ENCODE measurements at places on chromosomes 5 and 9.
A peak's percentile ranks its signal among the peaks of the same experiment; 100 is the strongest.

- H3K36me3 ChIP-seq, result no peaks in the 10 kb centered on the region
- H3K4me1 ChIP-seq, result no peaks in the 10 kb centered on the region
- no peak for DNase-seq
- H3K27me3 ChIP-seq, result no peaks in the 10 kb centered on the region
- no peak overlapping the region for H3K27ac ChIP-seq
Measured at GRCh38 chr5:108687595-108688200, 60.0 kb upstream of the FER start.

- H3K4me1 ChIP-seq, result no peaks in the 10 kb centered on the region
- no peak overlapping the region for H3K4me3 ChIP-seq
- H3K27ac ChIP-seq, result no peak overlapping the region
- no peaks in the 10 kb centered on the region for H3K27me3 ChIP-seq
- no peaks in the 10 kb centered on the region for H3K36me3 ChIP-seq
Measured at GRCh38 chr9:126782053-126782388, 22.8 kb upstream of the ZBTB43 start.

- H3K4me3 ChIP-seq, result no peak overlapping the region
- H3K36me3 ChIP-seq, result no peaks in the 10 kb centered on the region
Measured at GRCh38 chr9:134181648-134182034, 17.3 kb upstream of the RNU6ATAC start.

- H3K36me3 ChIP-seq, result no peaks in the 10 kb centered on the region
- H3K27me3 ChIP-seq, result no peaks in the 10 kb centered on the region
- peak overlapping the region; percentile 42 for H3K27ac ChIP-seq
Measured at GRCh38 chr5:42842921-42843641, 31.4 kb upstream of the SELENOP start.

DNA sequence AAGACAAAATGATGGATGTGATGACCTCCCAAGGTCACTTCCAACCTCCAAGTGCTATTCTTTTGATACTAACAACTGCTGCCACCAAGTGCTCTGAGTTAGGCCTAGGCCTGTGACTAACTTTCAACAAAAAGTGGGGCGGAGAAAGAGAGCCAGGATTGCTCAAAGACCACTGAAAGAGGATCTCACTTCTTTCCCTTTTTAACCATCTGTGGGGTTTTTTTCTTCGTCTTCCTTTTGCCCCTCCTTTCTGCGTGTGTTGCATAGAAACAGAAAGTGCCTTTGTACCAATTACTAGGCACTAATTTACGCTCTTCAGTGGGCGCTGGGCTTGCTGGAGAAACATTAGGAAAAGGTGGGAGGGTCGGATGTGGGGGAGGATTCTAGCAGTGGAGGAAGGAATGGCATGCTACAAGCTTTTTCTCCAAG is 8.0 kb downstream of the KLF9 start:
- H3K4me1 ChIP-seq, result peaks cover 89% of the 10 kb centered on the region
- no peaks in the 10 kb centered on the region for H3K27me3 ChIP-seq
- no peaks in the 10 kb centered on the region for H3K36me3 ChIP-seq
- peak overlapping the region; percentile 6 for H3K4me3 ChIP-seq

- H3K36me3 ChIP-seq, result no peaks in the 10 kb centered on the region
- H3K4me3 ChIP-seq, result no peak overlapping the region
- H3K27me3 ChIP-seq, result no peaks in the 10 kb centered on the region
- H3K27ac ChIP-seq, result no peak overlapping the region
Measured at GRCh38 chr5:168790002-168790635, 211.0 kb upstream of the PANK3 start.

DNA sequence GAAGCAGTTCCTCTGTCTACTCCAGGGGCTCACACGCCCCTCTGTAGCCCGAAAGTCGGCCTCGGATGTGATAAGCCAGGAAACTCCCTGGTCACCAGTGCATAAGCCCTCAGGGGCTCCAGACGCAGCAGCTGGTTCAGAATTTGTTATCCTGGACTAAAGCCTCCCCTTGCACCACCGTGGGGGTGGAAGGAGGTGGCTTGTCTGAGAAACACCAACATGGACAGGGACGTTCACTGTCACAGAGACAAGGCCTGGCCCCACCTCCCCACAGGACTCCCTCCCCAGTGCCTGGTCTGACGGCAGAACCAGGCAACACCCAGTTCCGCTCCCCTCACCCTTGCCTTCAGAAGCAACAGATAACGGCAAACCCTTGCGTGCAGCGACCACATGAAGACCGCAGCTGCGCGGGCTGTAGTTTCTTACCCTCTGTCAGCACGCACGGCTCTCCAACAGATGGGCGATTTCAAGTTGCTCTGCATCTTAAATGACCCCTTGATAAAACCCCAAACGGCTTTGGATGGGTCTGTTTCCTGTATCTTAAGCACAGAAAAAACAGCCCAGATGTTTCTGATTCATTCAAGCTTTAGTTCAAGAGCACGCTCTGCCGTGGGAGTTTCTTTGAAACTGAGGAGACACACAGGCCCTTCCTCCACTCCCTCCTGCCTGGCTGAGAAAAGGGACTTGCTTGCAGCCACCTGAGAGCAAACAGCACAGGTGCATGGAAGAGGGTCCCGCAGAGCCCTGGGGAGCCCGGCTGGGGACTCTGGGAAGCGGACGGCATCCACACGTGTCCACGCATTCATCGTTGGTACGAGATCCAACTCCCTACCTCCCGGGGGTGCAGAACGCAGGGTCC is 44.7 kb upstream of the NKD2 start:
- no peak for DNase-seq
- no peaks in the 10 kb centered on the region for H3K36me3 ChIP-seq
- peak overlapping the region; percentile 31 for H3K27ac ChIP-seq
- peaks cover 12% of the 10 kb centered on the region for H3K4me1 ChIP-seq

DNA sequence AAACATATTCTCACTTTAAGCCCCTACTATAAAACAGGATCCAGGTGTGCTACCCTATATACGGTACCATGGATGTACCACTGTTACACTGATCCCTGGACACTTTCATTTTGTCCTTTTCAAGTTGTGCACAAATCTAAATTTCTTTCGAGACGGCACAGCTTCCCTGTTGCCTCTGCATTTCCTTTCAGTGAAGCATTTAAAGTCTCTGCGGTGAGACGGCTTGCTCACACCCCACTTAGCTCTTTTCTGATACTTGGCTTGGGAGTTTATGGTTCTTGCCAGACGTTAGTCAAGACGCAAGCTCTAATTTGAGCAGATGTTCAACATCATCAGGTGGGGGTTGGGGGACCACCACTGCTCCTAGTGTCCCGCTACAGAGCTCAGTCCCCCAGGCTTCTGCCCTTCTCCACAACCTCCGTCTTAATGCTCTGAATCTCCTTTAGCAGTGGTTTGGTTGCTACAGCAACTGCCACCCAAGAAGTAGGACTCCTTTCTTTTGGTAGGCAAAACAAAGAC is 15.8 kb downstream of the F2RL2 start:
- DNase-seq, result no peak
- H3K4me3 ChIP-seq, result no peak overlapping the region
- no peaks in the 10 kb centered on the region for H3K36me3 ChIP-seq

GRCh38 chr9:107467416-107467815 is 22.2 kb downstream of the KLF4 start:
- H3K4me3 ChIP-seq, result no peak overlapping the region
- no peak overlapping the region for H3K27ac ChIP-seq
- no peaks in the 10 kb centered on the region for H3K36me3 ChIP-seq
- peaks cover 14% of the 10 kb centered on the region for H3K4me1 ChIP-seq
- no peak for DNase-seq

- H3K27ac ChIP-seq, result peak overlapping the region; percentile 49
- no peak for DNase-seq
- peaks cover 16% of the 10 kb centered on the region for H3K4me1 ChIP-seq
- no peaks in the 10 kb centered on the region for H3K36me3 ChIP-seq
- H3K27me3 ChIP-seq, result no peaks in the 10 kb centered on the region
Measured at GRCh38 chr5:137619191-137619870, 116.6 kb downstream of the KLHL3 start.

GRCh38 chr5:174293481-174293880 is 248.0 kb downstream of the NSG2 start:
- H3K4me1 ChIP-seq, result no peaks in the 10 kb centered on the region
- H3K27me3 ChIP-seq, result no peaks in the 10 kb centered on the region
- no peak overlapping the region for H3K4me3 ChIP-seq
- peak; percentile 70 for DNase-seq
- H3K36me3 ChIP-seq, result no peaks in the 10 kb centered on the region
- H3K27ac ChIP-seq, result no peak overlapping the region

- no peak for DNase-seq
- no peaks in the 10 kb centered on the region for H3K27me3 ChIP-seq
- H3K4me3 ChIP-seq, result no peak overlapping the region
- H3K4me1 ChIP-seq, result no peaks in the 10 kb centered on the region
Measured at GRCh38 chr9:109865521-109865920, 85.5 kb downstream of the PALM2AKAP2 start.

DNA sequence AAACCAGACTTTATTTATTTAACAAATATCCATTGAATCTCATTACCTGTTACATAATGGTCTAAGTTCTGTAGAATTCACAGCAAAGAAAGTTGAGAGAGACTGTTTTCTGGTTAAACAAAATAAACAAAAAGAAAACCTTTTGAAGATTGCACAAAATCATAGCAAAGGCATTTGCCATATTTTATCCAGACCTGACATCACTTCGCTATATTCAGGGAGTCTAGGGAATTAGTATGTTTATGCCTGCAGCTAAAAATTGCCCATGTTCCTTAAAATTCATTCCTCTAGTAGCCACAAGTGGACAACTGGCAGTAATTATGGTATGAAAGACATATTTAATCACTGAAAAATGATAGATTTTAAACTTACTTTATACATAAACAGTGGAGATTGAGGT is 577.0 kb upstream of the DAB2 start:
- no peak overlapping the region for H3K27ac ChIP-seq
- H3K36me3 ChIP-seq, result no peaks in the 10 kb centered on the region

- no peaks in the 10 kb centered on the region for H3K4me1 ChIP-seq
- no peaks in the 10 kb centered on the region for H3K27me3 ChIP-seq
- no peaks in the 10 kb centered on the region for H3K36me3 ChIP-seq
- no peak within 1 kb of the TSS for H3K27ac ChIP-seq
- H3K4me3 ChIP-seq, result no peak within 1 kb of the TSS
- no peak for DNase-seq
Measured at GRCh38 chr5:116032094-116032517, at the start of gene ARL14EPL. Gene ARL14EPL, plus strand, starts transcription at chr5:116032472. Its CDS starts 18,994 bp downstream, at chr5:116051466.

- no peaks in the 10 kb centered on the region for H3K36me3 ChIP-seq
- H3K4me1 ChIP-seq, result no peaks in the 10 kb centered on the region
- DNase-seq, result no peak
- no peak overlapping the region for H3K4me3 ChIP-seq
- H3K27me3 ChIP-seq, result no peaks in the 10 kb centered on the region
Measured at GRCh38 chr9:30732060-30732459, 1652.4 kb upstream of the ACO1 start.

GRCh38 chr5:82405618-82406204 is 127.6 kb upstream of the RPS23 start:
- no peaks in the 10 kb centered on the region for H3K4me1 ChIP-seq
- H3K36me3 ChIP-seq, result no peaks in the 10 kb centered on the region
- DNase-seq, result no peak
- H3K27me3 ChIP-seq, result no peaks in the 10 kb centered on the region
- H3K27ac ChIP-seq, result no peak overlapping the region
- H3K4me3 ChIP-seq, result no peak overlapping the region

DNA sequence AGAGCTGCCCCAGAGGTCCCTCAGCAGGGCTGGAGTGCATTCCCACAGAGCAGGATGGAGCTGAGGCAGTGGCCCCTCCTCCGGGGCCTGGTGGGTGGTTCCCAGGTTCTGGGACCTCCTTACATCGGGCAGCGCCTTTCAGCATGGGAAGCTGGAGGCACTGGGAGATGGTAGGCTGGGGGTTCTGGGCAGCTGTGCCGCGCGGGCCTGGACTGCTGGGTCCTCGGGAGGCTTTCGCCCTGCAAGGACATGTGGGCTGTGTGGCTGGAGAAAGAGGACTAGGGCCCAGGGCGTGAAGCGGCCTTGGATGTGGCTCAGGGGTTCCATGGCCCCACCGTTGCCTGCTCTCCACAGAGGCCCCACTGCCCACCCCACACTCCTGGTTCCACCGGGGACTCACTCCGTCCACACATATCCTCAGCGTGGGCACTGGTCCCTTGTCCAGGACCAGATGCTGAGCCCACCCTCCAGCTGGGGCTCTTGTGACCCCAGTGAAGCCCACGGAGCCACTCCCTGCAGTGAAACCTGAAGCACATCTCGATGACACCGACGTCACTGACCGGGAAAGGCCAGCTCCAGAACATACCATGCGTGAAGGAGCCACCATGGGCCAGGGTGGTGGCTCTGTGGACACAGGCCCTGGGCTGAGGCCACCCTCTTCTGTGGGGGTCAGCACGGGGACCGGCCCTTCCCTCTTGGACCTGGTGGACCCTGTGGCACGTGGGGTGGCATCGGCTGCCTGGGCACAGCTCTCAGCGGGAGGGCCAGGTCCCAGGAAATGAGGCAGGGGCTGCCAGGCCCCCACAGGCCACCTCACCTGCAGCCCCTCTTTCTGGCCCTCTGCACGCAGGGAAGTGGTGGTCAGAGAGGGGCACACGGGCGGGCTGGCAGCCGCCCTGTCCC is 31.5 kb upstream of the NKD2 start:
- DNase-seq, result no peak
- H3K27ac ChIP-seq, result no peak overlapping the region
- no peaks in the 10 kb centered on the region for H3K4me1 ChIP-seq

- no peak overlapping the region for H3K27ac ChIP-seq
- H3K4me1 ChIP-seq, result peaks cover 5% of the 10 kb centered on the region
- no peak for DNase-seq
- H3K27me3 ChIP-seq, result no peaks in the 10 kb centered on the region
- no peak overlapping the region for H3K4me3 ChIP-seq
Measured at GRCh38 chr5:137268646-137269045, 230.5 kb downstream of the SPOCK1 start.

DNA sequence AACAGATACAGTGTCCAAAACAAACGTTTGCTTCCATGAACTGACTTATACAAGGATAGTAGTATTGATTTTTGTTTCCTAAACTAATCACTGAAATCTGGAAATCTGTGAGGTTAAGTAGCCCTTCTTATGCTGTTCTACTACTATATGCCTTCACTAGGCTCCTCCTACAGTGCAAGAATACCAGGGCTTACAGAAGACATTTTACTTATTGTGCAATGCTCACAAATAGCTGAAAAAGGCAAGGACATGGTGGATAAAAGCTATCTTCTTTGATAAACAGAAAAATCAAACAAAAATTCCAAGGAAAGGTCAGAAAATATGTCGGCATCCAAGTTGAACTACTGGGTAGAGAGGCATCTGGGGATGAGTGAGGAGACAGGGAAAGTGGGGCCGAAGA is 61.9 kb downstream of the OXCT1 start:
- H3K36me3 ChIP-seq, result no peaks in the 10 kb centered on the region
- H3K4me1 ChIP-seq, result no peaks in the 10 kb centered on the region
- H3K4me3 ChIP-seq, result no peak overlapping the region
- no peak for DNase-seq
- H3K27ac ChIP-seq, result no peak overlapping the region
- no peaks in the 10 kb centered on the region for H3K27me3 ChIP-seq

GRCh38 chr5:136210259-136210658 is 17.3 kb upstream of the SMIM32 start:
- DNase-seq, result no peak
- no peaks in the 10 kb centered on the region for H3K36me3 ChIP-seq

DNA sequence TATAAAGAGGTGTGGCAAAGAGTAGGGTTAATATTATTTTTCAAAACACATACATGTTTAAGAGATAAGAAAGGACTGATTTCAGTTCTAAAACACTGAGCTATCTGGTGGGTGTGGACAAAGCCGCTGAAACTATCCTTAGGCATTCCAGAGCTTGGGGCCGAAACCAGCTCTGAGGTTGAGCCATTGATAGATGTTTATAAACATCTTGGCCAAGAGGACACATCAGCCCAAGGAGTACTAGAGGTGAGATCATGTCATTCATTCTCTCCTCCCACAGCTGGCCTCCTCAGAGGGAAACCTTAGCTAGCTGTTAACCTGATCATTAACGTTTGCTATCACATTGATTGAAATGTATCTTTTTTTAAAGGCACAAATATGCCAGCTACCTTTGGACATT is 89.9 kb downstream of the NLN start:
- H3K4me3 ChIP-seq, result no peak overlapping the region
- no peaks in the 10 kb centered on the region for H3K36me3 ChIP-seq
- H3K27me3 ChIP-seq, result no peaks in the 10 kb centered on the region
- no peak for DNase-seq
- no peak overlapping the region for H3K27ac ChIP-seq
